ENCODE measurements at places on chromosomes 6 and 20.

DNA sequence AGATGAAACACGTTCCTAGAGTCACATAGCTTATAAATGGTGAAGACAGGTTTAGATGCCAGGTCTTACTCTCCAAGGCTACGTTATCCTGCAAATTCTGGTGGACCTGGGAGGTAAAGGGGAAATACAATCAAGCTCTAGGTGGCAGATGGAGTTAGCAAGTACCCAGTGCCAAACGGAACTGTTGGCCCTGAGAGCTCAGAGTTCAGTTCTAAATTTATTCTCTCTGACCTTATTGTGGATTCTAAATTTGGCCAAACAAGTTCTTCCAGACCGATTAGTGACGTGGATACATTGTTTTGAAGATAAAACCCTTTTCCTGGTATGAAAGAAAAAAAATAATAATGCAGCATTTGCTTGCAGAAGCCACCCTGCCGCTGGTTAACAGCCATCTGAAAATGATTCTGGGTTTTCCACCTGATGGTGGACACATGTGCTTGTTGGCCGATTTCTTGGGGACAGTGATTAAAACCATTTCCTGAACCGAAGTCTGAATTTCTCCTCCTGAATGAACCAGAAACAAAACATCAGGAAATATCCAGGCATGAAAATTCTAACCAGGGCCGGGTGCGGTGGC is 32.5 kb downstream of the RIPOR3 start:
- DNase-seq, result no peak

DNA sequence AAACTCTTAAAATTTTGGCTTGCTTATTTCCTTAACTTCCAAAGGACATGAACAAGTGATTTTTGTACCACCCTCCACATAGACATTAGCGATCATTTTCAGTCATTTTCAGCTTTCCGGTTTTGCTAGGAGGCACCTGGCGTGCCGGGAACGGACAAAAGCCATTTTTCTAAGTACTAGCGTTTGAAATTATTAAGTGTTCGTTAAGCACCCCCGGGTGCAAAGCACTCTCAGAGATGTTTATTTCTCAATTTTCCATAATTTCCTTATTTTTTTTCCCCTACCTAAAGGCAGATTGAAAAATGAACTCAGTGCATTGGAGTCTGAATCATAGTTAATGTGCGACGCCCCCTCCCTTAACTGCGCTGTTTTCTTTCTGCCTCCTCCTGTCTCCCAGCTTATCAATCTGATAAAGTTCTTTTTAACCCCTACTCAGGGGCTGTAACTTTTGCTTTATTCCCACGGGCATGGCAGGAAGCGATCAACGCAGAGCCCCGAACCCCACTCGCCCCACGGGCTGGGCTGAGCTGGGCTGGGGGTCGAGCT is 58.2 kb downstream of the ZNF831 start:
- DNase-seq, result no peak

- no peak for DNase-seq
Measured at GRCh38 chr6:77361018-77361417, 102.3 kb downstream of the HTR1B start.

- DNase-seq, result no peak
Measured at GRCh38 chr20:58407966-58408557, 19.0 kb downstream of the VAPB start.

GRCh38 chr6:23349521-23350147 is 776.4 kb upstream of the NRSN1 start:
- DNase-seq, result peak; percentile 86

Data from astrocyte of the hippocampus (primary cell).